ENCODE measurements at places on chromosomes 5 and 9.

DNA sequence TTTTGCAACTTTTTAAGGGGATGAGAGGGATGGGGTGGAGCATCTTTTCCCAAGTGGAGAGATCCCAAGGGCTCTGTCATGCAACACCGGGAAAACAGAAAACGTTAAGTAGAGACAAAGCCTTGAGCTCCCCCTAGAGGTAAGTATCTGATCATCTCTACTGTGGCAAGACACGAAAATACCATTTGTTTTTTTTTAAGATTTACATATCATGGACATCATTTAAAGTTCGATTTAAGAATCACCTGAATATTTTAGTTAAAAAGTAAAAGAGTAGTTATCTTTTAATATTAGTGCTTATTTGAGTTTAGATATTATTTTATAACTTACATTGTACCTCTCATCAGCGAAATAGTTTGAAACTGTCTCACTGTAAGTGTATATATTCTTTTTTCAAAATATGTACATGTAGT is 200.4 kb downstream of the LRRC70 start:
- no peaks in the 10 kb centered on the region for H3K36me3 ChIP-seq
- no peak for DNase-seq
- no peak overlapping the region for H3K27ac ChIP-seq
- no peaks in the 10 kb centered on the region for H3K27me3 ChIP-seq
- H3K4me1 ChIP-seq = peaks cover 4% of the 10 kb centered on the region
- no peak overlapping the region for H3K4me3 ChIP-seq

DNA sequence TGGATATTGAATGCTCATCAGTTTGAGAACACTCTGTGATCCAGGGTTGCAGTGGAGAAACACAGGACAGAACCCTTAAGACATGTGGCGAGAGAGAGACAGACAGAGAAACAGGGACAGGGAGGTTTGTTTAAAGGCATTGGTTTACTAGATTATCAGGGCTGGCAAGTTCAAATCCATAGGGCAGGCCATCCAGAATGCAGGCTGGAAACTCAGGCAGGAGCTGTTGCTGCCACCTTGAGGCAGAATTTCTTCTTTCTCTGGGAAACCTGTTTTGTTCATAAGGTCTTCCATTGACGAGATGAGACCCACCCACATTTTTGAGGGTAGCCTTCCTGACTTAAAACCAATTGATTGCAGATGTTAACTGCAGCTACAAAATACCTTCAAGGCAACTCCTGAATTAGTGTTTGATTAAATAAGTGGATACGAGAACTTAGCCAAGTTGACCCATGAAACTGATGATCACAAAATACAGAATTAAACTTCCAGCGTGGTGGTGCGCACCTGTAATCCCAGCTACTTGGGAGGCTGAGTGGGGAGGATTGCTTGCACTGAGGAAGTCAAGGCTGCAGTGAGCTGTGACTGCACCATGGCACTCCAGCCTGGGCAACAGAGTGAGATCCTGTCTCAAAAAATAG is 55.9 kb downstream of the NSUN2 start:
- DNase-seq = no peak
- H3K27me3 ChIP-seq = peaks cover 29% of the 10 kb centered on the region
- H3K36me3 ChIP-seq = no peaks in the 10 kb centered on the region

- no peak overlapping the region for H3K27ac ChIP-seq
- H3K4me3 ChIP-seq = no peak overlapping the region
- H3K4me1 ChIP-seq = no peaks in the 10 kb centered on the region
Measured at GRCh38 chr5:159536166-159536565, 205.9 kb upstream of the IL12B start.

- H3K27ac ChIP-seq = no peak overlapping the region
- H3K4me3 ChIP-seq = no peak overlapping the region
- H3K27me3 ChIP-seq = peaks cover 2% of the 10 kb centered on the region
- no peaks in the 10 kb centered on the region for H3K4me1 ChIP-seq
- H3K36me3 ChIP-seq = no peaks in the 10 kb centered on the region
- DNase-seq = no peak
Measured at GRCh38 chr9:32264170-32264864, 120.1 kb upstream of the ACO1 start.

- H3K36me3 ChIP-seq = no peaks in the 10 kb centered on the region
- no peaks in the 10 kb centered on the region for H3K27me3 ChIP-seq
- no peaks in the 10 kb centered on the region for H3K4me1 ChIP-seq
- no peak for DNase-seq
Measured at GRCh38 chr5:25119650-25120049, 474.9 kb upstream of the CDH10 start.

DNA sequence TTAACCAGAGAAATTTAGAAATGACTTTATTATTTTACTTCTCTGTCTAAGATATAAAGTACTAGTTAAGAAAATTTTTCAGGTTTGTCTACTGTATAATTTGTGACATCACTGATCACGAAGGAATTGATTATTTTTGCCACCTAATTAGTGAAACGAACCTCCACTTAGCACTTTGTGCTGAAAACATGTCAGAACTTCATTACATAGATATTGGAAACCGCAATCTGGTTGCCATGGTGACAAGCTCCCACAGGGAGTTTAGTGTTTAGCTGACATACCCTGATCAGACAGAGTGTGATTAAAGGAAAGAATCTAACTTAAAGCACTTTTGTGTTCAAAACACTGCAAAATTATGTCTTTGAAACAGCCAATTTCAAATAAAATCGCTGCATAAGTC is 668.4 kb upstream of the CCNG1 start:
- DNase-seq = no peak
- H3K27ac ChIP-seq = no peak overlapping the region

- H3K4me1 ChIP-seq = peaks cover 2% of the 10 kb centered on the region
- H3K27me3 ChIP-seq = no peaks in the 10 kb centered on the region
- no peaks in the 10 kb centered on the region for H3K36me3 ChIP-seq
Measured at GRCh38 chr5:155154973-155155372, 141.4 kb downstream of the KIF4B start.

GRCh38 chr5:32123058-32123805 is 50.9 kb downstream of the GOLPH3 start:
- H3K4me1 ChIP-seq = peaks cover 8% of the 10 kb centered on the region
- peaks cover 40% of the 10 kb centered on the region for H3K36me3 ChIP-seq
- DNase-seq = no peak
- H3K27ac ChIP-seq = no peak overlapping the region
- H3K27me3 ChIP-seq = no peaks in the 10 kb centered on the region

DNA sequence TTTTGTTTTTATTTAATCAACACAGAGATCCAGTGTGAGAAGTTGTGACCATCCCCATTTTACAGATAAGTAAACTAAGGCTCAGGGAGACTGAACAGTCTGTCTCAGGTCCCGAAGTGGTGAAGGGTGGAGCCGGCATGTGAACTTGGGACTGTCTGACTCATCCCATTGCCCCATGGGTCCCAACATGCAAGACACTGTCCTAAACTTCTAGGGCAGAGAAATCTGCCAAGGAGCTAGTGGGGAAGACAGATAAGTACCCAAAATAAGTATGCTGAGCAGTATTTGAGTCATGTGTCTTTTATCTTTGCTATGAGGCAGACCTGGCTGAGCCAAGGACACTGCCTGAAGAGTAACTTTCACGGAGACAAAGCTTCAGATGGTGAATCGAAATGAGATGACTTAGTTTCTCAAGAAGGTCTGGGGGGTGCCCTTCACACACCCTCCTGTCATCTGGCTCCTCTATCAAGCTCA is 64.3 kb upstream of the SLC25A51 start:
- no peak overlapping the region for H3K4me3 ChIP-seq
- H3K36me3 ChIP-seq = no peaks in the 10 kb centered on the region
- H3K27ac ChIP-seq = no peak overlapping the region
- DNase-seq = no peak
